Occipital lobe (tissue), 3 donors: ENCODE measurements at places on chromosomes 4 and X. TPM values are rescaled to one million over a fixed set of nuclear protein-coding genes. Genes with fewer than 3 reads are reported as not detected.
A peak's percentile ranks its signal among the peaks of the same experiment; 100 is the strongest.

DNA sequence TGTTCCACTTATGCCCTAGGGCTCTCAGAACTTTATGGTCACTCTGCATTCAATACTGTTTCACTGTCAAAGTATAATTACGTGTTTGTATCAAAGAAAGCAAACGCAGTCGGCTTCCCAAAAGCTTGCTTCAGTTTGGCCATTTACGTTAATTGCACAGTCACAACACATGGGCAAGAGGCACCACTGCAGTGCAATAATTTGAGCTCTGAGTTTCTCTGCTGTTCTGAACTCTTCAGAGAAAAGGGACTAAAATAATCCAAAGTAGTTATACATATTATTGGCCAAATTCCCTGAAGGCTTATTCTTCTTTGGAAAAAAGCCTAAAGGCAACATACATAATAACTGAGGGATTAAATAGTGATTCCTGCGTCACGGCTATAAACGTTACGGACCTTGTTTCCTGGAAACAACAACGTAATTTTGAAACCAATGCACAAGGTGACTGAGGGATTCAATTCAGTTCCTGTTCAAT lies 51.3 kb downstream of the RNF150 start:
- DNase-seq = no peak

GRCh38 chrX:152070144-152070543 lies 68.2 kb downstream of the MAGEA10 start:
- DNase-seq = no peak

The OPRPN gene
- not detected for total RNA-seq

- no peak for DNase-seq
Measured at GRCh38 chrX:73922856-73923455, 360.0 kb downstream of the CHIC1 start.

DNA sequence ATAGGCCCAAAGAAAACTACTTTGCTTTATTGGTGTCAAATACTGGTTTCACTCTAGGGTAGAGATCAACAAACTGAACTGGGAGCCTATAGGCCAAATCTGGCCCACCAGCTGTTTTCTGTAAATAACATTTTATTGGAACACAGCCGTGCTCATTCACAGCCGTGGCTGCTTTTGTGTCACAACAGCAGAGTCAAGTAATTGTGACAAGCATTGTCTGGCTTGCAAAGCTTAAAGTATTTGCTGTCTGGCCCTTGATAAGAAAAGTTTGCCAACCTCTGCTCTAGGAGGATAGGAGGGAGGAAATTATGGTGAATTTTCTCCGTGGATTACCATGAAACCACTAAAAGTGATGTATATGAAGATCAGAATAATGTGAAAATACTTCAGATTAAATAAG lies 53.4 kb downstream of the GPAT3 start:
- DNase-seq = no peak

DNA sequence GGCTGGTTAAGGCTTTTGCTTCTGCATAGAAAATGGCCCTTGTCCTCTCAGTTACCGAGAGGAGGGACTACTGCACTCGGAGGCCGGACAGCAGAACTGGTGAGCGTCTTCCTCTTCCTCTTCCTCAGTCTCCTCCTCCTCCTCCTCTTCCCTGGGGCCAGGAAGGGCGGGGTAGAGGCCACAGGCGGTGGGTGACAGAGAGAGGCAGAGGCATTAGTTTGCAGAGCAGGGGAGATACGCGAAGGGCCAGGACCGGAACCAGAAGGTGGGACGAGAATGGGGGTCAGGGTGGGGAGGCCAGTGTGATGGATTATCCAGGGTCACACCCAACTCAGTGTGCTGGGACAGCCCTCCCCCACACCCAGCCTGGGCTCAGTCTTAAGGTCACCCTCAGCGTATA lies 14.5 kb downstream of the IQSEC2 start:
- no peak for DNase-seq

The TMPRSS11B gene
- total RNA-seq = 0.78 TPM

DNA sequence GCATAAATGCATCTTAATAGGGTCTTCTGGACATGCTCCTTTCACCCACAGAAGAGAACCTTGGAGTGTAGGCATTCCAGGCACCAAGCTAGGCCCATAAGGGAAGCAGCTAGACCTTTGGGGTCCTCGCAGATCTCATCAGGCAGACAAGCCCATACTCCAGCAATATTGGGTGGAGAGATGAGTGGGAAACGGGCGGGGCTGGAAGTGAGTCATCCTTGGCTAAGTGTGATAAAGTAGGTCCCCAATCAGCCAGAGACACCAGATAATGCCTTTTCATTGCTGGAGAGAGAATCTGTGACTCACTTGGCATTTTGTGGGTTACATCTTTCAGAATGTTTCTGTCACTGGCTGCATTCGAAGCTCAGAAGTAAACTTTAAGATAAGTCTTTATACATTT lies 133.3 kb upstream of the MBNL3 start:
- no peak for DNase-seq

DNA sequence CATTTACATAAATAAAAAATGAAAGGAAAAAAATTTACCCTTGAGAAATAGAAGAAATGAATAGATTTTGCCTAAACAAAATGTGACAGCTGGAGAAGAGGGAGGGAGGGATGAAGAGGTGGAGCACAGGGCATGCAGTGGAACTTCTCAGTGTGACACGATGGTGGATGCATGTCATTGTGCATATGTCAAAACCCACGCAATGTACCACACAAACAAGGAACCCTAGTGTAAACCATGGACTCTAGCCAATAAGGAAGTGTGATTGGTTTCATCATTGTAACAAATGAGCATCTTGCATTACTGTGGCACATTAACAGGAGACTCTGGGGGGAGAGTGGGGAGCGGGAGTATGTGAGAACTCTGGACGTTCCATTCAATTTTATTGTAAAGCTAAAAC lies 58.6 kb downstream of the GATB start:
- DNase-seq = no peak

- no peak for DNase-seq
Measured at GRCh38 chrX:36961590-36961989, 46.6 kb upstream of the FAM47C start.

GRCh38 chr4:36351082-36351666 lies 69.8 kb downstream of the DTHD1 start:
- peak; percentile 48 for DNase-seq

GRCh38 chr4:17033025-17033767 lies 134.8 kb upstream of the LDB2 start:
- DNase-seq = no peak

The CPLX1 gene
- total RNA-seq = 1.6 TPM

The SUPT20HL2 gene
- total RNA-seq = not detected

GRCh38 chr4:145822181-145822580 lies 116.4 kb downstream of the ZNF827 start:
- no peak for DNase-seq

GRCh38 chr4:23946299-23946698 lies 56.5 kb upstream of the PPARGC1A start:
- DNase-seq = no peak
